ENCODE measurements at places on chromosomes 4 and X. TPM values are rescaled to one million over a fixed set of nuclear protein-coding genes. Genes with fewer than 3 reads are reported as not detected.
A peak's percentile ranks its signal among the peaks of the same experiment; 100 is the strongest.

DNA sequence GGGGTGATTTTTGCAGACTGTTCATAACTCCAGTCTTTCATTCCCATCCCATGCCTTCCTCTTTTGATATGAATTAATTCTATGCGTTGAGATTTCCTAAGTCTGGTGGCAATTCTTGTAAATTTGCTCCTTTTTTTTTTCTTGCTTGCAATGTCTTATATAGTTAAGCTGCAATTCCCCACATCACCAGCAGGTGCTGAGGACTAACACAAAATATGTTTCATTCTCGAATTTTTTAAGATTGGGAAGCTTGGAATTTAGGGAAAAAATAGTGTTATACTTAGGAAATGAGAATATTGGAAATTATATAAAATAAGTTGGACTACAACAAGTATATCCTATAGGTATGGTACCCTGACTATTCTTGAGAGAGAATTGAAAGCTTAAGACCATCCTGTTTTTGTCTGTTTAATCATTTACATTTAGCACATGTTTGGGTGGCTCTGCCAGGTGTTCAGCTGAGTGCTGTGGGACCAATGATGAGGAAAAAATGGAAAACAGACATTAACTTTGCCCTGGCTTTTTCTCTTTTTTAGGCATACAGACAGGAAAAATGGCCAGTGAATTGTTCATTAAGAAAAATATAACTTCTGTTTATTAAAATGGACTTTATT lies 30.2 kb downstream of the AFF2 start:
- peak; percentile 11 for DNase-seq

DNA sequence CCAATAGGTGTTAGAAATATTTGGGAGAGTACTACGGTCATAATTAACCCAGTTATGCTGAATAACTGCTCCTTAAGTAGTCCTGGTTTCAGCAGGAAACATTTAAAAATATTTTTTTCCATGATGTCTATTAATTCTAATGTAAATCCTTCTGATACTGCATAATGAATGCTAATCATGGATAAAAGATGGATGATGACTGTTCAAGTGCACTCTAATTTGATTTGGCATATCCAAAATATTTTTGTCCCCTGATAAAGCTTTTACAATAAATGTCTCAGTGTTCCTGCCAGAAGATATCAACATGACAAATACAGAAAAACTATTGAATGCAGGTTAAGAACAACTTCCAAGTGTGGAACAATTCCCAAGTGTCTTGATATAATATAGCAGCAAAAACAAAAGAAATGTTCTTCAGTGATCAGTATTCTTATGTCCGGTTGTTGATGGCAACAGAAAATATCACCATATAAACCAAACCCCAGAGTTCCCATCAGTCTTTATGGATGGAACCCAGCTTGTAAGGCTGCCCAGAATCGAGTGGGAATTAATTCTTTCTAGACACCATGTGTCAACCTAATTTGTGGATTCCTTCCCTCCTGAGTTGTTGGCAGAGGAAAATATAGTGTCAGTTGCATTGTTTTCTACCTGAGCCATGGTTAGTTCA lies 205.4 kb upstream of the GK2 start:
- DNase-seq, result no peak

The CNGA1 gene
- total RNA-seq, result not detected

GRCh38 chrX:124293810-124294209 lies 38.6 kb upstream of the TEX13D start:
- DNase-seq, result no peak

DNA sequence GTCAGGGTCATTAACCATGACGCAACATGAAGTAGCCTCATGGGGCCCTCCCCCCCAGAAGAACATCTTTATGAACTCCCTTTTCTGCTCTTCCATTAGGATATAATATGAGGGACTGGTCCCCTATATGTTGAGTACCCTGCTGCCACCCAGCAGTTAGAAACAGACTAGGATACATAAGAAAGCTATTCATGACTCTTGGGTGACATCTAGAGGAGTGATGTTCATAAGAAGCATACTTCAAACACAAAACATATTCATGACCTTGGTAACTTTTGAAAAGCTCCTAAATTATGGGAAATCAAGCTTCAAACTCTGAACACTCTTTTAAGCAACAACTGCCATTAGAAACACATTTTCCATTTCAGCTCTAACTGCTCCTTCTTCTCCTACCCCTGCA lies 155.2 kb upstream of the SPIN4 start:
- peak; percentile 55 for DNase-seq

The GPAT3 gene
- 29.8 TPM for total RNA-seq

The SHOX gene
- total RNA-seq, result not detected

DNA sequence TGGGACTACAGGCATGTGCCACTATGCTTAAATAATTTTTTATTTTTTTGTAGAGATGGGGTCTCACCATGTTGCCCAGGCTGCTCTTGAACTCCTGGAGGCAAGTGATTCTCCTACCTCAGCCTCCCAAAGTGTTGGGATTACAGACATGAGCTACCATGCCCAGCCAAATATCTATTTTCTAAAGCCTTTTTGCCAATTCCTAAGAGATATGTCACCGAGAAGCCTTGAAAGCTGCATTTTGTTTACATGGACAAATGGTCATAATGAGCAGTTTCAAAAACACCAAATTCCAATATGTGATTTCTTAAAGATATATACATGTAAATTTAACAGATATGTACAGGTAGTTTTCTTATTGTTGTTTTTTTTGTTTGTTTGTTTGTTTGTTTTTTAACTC lies 33.0 kb upstream of the PGRMC2 start:
- peak; percentile 21 for DNase-seq

The ARX gene
- total RNA-seq, result not detected

The PLP2 gene
- 217 TPM for total RNA-seq

- peak; percentile 54 for DNase-seq
Observed at GRCh38 chrX:50704360-50704759, 109.6 kb downstream of the SHROOM4 start.

DNA sequence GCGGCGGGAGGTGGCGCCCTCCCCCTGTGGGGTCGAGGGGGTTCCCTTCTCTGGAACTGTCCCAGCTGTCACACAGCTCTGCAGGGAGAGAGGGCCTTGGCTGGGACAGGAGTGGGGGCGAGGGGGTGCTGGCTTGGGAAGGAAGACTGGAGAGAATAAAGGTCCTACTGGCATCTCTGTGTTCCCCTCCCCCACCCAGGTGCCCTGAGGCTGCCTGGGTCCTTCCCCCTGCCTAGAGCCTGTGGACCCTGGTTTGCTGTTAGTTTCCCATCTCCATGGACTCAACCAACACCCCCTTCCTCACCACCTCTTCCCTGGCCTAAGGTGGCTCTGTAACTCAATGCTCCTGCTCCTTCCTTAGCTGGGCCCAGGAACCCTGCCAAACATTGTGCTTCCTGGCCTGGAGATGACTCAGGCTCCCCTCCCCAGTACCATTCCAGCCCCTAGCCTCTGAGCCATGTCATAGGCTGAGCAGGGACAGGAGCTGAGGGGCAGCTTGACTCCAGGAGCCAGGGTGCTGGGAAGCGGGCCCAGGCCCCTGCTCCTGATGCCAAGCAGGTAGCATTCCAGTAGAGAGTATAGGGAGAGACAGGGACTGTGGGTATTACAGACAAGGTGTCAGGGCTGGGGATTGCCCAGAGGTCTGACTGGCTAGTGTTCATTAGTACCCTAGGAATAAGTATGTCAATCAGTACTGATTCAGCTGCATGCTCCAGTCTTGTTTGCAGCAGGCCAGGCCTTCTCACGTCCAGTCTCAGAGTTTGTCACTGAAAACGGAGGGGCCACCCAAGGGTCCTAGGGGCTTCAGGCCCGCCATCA lies 100.7 kb downstream of the EFNB1 start:
- DNase-seq, result peak; percentile 94

- no peak for DNase-seq
Observed at GRCh38 chr4:17077105-17077504, 178.7 kb upstream of the LDB2 start.

The HDAC8 gene
- total RNA-seq, result 68.8 TPM

GRCh38 chrX:53312946-53313727 lies 31.8 kb upstream of the IQSEC2 start:
- DNase-seq, result peak; percentile 82

GRCh38 chrX:70554523-70554922 lies 109.9 kb downstream of the DLG3 start:
- DNase-seq, result no peak

DNA sequence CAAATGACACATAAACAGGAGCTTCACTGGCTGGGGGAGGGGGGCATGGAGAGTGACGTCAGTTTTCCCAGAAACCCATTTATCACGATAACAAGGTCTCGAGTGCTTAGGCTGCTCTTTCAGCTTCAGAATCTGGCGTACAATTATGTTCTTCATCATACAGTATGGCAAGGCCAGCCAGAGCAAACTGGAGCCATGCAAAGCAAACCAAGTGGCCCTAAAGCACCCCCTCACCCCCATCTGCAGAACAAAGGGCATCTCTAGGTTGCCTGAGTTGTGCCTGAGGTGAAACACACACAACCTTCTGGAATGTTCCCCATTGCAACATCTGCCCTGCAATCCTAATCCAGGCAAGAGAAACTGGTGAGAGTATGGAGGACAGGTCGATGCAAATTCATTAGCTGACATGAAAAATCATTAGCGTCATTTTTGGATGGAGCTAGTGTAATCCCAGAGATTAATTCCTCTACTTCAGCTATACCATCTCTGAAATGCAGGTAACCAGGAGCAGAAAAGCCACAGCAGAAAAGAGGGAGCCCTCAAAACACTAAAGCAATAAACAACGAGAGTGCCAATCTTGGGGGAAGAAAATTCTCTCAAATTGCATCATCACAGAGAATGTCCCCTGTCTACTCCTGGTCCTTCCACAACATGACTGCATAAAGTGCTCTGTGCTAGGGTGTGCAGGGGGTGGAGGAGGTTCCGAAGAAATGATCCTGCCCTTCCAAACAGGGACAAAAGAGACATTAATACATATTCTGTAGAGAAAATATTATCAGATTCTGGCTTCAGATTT lies 1.8 kb downstream of the SEPTIN6 start:
- DNase-seq, result no peak

DNA sequence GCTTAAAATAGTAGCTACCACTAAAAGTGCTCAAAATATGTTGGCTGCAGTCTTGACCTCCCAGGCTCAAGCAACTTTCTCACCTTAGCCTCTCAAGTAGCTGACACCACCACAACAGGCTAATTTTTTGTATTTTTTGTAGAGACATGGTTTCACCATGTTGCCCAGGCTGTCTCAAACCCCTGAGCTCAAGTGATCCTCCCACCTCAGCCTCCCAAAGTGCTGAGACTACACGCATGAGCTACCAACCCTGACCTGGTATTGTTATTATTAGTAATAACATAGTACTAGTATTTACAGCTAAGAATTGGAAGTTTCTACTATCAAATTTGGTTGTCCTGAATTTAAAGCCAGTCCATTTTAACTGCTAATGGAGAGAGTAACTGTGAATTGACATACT lies 18.0 kb downstream of the STAP1 start:
- no peak for DNase-seq

DNA sequence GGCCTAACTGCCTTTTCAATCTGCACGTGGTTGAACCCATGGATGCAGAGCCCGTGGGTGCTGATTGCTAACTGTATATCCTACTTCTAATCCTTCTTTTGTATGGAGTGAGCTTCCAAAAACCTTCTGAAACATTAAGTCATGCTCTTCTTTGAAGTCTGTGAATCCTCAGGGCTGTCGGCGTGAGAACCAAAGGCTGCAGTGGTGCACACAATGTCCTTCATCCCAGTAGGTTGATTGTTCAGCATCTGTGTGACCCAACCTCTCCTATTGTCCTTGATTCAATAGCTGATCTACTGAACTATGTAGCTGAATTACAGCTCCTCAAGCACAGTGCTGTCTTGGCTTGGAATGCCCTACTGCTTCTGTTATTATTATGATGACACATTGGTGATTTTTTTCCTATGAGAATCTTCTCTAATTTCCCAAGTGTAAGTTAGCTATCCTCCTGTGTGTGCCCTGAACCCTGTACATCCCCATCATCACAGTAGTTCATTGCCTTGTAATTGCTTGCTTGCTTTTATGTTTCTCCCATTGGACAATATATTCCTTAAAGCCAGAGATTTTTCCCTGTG lies 294.6 kb downstream of the TRIML1 start:
- DNase-seq, result no peak

The CDS1 gene
- 4.7 TPM for total RNA-seq

- DNase-seq, result no peak
Observed at GRCh38 chr4:10008609-10009005, 12.7 kb downstream of the SLC2A9 start.

The ADGRG2 gene
- not detected for total RNA-seq

The FAM149A gene
- not detected for total RNA-seq

The GCNA gene
- total RNA-seq, result 0.20 TPM

The ACE2 gene
- 6.6 TPM for total RNA-seq

DNA sequence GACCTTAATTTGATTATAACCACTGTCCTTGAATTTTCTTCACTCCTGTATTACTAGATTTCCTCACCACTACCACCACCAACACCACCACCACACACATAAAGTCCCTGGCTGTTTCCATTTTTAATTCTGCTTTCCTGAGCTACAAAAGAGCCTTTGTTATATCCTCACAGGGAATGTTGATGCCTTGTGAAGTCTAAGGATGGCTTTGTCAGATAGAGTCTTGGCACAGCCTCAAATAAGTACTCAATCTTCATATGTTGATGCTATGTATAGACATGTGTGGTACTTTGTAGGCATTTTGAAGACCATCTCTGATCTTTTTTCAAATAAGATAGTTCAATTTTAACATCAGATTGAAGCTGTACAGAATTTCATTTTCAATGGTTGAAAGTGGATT lies 1016.7 kb upstream of the LCORL start:
- DNase-seq, result no peak

GRCh38 chr4:7803992-7804755 lies 135.5 kb downstream of the AFAP1 start:
- DNase-seq, result peak; percentile 58

DNA sequence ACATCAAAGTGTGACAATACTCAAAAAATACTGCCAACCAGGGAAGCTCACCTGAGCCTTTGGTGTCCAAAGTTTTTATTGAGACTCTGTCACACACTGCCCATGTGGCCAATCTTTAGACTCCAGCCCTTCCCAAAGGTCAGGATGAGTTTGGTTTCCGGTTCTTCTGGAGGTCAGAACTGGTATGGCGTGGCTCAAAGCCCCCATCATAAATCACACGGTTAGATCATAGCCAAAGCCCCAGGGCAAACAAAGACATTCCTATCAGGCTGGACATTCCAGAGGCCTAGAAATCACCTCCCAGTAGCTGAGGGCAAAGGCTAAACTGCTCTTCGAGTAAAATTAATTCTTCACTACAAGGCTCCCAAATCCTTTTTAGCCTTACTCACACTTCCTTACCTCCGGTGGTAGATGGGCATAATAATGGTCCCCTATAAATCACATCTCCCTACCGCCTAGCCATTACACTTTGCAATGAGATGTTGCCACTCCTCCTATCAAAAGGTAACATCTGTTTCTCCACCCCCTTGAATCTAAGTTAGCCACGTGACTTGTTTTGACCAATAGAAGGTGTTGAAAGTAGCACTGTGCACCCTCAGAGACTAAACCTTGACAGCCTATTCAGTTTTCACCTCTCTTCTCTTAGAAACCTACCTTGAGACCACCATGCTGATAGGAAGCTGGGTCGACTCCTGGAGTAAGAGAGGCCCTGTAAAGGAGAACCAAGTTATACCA lies 137.8 kb upstream of the DUSP21 start:
- DNase-seq, result peak; percentile 93

The FAM13A gene
- 9.7 TPM for total RNA-seq

The GPR143 gene
- total RNA-seq, result not detected

The ZFYVE28 gene
- total RNA-seq, result 4.0 TPM

The HTN1 gene
- not detected for total RNA-seq

Data from M059J (cell line).